ENCODE measurements at places on chromosomes 2 and 18. TPM values are rescaled to one million over a fixed set of nuclear protein-coding genes. Genes with fewer than 3 reads are reported as not detected.

GRCh38 chr2:237663517-237664110 lies 36.2 kb downstream of the LRRFIP1 start:
- DNase-seq = no peak

- DNase-seq = no peak
Measured at GRCh38 chr2:127169066-127169660, 50.9 kb downstream of the CYP27C1 start.

CXCR1 gene
- polyA plus RNA-seq = not detected

TUBA3E gene
- not detected for polyA plus RNA-seq

- DNase-seq = no peak
Measured at GRCh38 chr18:3305933-3306332, 44.0 kb downstream of the MYL12B start.

- no peak for DNase-seq
Measured at GRCh38 chr18:59748628-59749360, 51.6 kb upstream of the CCBE1 start.

- no peak for DNase-seq
Measured at GRCh38 chr2:202034249-202035088, 814 bp downstream of the FZD7 start.

HOXD12 gene
- 0.63 TPM for polyA plus RNA-seq

MTIF2 gene
- polyA plus RNA-seq = 44.6 TPM

GRCh38 chr18:63758615-63759240 lies 16.5 kb upstream of the SERPINB7 start:
- peak; percentile 10 for DNase-seq

DNA sequence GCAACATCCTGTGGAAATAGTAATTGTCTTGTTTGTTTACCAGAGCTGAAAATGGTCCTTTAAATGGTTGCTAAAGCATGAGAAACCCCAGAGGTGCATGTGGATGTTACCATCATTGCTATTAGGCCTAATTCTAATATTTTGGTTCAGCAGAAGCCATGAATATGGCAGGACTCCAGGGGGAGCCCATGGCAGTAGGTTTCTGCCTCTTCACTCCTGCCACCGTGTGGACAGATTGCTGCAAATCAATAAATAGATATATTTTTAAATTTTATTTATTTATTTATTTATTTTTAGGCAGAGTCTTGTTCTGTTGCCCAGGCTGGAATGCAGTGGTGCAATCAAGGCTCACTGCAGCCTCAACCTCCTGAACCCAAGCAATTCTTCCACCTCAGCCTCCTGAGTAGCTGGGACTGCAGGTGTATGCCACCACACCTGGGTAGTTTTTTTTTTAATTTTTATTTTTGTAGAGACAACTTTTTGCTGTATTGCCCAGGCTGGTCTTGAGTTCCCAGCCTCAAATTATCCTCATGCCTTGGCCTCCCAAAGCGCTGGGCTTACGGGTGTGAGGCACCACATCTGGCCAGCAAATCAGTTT lies 54.9 kb upstream of the CAPN13 start:
- peak; percentile 31 for DNase-seq

- no peak for DNase-seq
Measured at GRCh38 chr2:11820650-11821049, 74.2 kb downstream of the LPIN1 start.

- no peak for DNase-seq
Measured at GRCh38 chr18:25895518-25895917, 194.9 kb downstream of the SS18 start.

DNA sequence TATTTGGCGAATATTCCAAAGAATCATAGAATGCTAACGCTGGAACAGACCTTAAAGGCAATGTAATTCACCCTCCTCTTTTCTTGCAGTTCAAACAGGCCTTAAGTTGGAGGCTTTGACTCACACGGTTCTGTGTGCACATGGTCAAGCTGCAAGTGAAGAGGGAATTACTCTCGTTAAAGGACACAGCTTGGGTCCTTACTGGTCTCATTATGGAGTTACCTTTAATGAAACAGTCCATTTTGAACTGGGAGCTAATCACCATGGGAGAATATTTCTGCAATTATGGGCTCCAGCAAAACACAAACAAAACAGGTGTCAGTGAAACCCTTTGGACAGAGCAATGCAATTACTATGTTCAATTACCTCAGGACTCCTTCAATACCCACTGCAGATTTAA lies 135.5 kb downstream of the GAREM1 start:
- DNase-seq = no peak

ADGRF3 gene
- polyA plus RNA-seq = 2.9 TPM

SLC39A10 gene
- polyA plus RNA-seq = 55.1 TPM

ACOXL gene
- 1.6 TPM for polyA plus RNA-seq

DNA sequence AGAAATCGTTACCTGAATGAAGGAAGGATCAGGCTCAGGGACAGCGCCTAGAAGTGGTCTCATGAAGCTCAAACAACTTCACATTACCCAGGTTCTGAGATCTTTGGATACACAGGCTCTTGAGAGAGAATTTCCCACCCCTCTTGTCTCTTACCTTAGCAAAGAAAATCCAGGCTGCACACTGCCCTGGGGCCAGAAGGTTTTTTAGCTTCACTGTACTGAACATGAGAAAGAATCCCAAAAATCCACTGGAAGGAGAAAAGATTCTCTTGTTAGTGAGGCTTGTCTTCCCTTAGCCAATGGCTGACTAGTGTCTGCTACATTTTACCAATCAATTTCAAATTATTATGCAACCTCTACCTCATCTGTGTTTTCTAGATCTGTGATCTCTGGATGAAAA lies 101.0 kb upstream of the RIOK3 start:
- DNase-seq = no peak

DNA sequence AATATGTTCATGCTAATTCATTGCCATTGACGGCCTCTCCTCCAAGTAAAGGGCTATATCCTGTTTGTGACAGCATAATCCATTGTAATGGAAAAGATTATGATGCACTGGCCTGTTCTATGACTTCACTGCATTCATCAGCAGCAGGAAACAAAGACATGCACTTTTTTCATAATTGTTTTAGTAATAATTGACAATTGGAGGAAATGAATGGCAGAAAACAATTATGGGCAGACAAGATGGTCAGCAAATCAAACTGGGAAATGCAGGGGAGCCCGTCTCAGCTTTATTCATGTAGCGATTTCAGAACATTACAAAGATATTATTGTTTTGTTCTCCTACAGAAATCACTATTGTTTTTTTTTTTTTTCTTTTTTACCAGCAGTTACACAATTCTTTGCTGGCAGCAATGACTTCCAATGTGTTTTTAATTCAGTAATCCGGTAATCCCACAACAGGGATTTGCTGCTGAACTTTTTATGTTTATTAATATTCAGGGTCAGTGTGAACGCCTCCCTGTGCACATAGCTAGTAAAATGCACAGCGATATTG lies 33.8 kb upstream of the RASGRP3 start:
- DNase-seq = no peak

ANKRD36B gene
- 25.6 TPM for polyA plus RNA-seq

GRCh38 chr2:25373269-25373981 lies 31.7 kb upstream of the DNMT3A start:
- DNase-seq = no peak

METTL5 gene
- polyA plus RNA-seq = 47.4 TPM

GRCh38 chr2:194985258-194985657 lies 671.8 kb upstream of the SLC39A10 start:
- no peak for DNase-seq

GRCh38 chr2:239252801-239253200 lies 148.0 kb downstream of the HDAC4 start:
- DNase-seq = no peak

GRCh38 chr2:33342171-33342570 lies 134.3 kb upstream of the RASGRP3 start:
- no peak for DNase-seq

DNA sequence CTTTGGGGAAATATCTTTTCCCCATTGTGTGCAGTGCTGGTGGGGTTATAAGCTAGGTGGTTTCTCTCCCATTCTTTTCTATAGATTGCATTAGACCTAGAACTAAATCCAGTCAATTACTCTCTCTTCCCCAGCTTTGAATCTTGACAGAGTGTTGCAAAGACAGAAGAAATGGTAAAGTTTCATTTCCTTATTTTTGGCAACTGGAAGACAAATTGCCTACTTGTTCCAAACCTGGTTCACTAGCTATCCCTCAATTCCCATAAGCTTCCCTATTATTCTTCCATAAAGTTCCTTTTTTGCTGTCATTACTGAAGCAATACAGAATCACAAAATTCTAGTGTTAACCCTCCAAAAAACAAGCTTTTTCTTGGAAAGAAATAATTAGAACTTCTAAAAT lies 94.0 kb upstream of the ITGA4 start:
- DNase-seq = no peak

RAB17 gene
- 1.7 TPM for polyA plus RNA-seq

- no peak for DNase-seq
Measured at GRCh38 chr2:28356095-28356911, 36.4 kb upstream of the FOSL2 start.

STK17B gene
- 12.2 TPM for polyA plus RNA-seq

- no peak for DNase-seq
Measured at GRCh38 chr2:217124050-217124449, 264.2 kb upstream of the TNP1 start.

DNA sequence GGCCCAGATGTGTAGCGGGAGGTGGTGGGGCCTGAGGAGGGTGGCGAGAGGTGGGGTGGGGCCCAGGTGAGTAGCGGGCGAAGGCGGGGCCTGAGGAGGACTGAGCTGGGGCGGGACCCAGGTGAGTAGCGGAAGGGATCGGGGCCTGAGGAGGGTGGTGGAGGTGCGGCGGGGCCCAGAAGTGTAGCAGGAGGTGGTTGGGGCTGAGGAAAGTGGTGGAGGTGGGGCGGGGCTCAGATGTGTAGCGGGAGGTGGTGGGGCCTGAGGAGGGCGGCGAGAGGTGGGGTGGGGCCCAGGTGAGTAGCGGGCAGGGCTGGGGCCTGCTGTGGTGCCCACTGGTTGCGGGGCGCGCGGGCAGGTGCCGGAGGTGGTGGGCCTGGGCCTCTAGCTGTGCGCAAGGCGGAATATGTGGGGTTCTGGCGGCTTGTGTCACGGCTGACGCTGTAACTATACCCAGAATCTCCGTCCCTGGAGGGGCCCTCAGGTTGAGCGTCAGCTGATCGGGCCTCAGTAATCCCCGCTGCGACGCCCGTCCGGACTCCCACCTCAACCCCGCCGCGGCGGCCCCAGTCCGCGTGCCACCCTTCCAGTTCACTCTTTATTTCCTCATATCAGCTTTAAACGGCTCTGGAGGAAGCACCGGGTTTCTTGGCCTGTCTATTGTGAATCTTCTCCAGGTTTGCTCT lies 866 bp upstream of the SF3B6 start:
- no peak for DNase-seq

GRCh38 chr2:127783101-127783500 lies 27.9 kb downstream of the WDR33 start:
- DNase-seq = no peak

AKAIN1 gene
- polyA plus RNA-seq = not detected

GRCh38 chr2:121018136-121019061 lies 266.6 kb downstream of the TFCP2L1 start:
- peak; percentile 37 for DNase-seq

IMP4 gene
- 25.1 TPM for polyA plus RNA-seq

PHOSPHO2 gene
- polyA plus RNA-seq = 13.2 TPM

- no peak for DNase-seq
Measured at GRCh38 chr2:207478572-207478971, 51.2 kb upstream of the CREB1 start.

DNA sequence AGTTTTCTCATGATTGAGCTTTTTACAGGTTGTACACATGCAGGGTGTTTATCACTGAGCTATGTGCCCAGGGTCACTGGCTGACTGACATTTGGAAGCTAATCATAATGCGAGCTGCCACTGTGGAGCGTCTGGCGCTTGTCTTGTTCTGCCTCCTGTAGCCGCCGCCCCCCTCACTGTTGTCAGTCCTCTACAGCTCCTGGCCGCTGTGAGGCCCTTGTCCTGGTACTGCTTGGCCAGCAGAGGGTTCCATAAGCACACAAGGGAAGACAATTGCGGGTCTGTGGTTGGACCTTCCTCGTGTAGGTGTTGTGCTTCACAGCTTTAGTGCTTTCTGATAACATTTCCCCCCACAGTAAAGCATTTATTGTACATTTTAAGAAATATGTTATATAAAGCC lies 105.6 kb upstream of the LDLRAD4 start:
- no peak for DNase-seq

CPLX4 gene
- polyA plus RNA-seq = 0.08 TPM

GRCh38 chr2:10774394-10774793 lies 38.2 kb downstream of the PDIA6 start:
- DNase-seq = no peak

GRCh38 chr18:53254265-53254664 lies 914.3 kb downstream of the DCC start:
- DNase-seq = no peak

DNA sequence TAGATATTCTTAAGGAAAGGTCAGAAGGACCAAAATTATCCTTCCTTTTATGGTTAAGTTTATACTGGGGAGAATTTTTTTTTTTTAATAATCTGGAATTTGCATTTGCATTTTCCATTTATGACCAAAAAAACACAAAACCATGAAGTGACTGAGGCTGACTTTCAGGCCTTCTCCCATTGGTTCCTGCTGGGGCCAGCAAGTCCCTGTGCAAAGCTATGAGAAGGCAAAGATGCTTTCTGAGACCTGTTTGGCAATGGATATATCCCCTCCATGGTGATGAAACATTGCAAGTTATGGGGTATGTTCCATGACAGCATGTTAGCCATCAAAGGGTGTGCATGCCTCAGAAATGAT lies 60.8 kb downstream of the KIAA2012 start:
- no peak for DNase-seq

NLRC4 gene
- 1.0 TPM for polyA plus RNA-seq
